ENCODE measurements at places on chromosomes 5 and 9.

DNA sequence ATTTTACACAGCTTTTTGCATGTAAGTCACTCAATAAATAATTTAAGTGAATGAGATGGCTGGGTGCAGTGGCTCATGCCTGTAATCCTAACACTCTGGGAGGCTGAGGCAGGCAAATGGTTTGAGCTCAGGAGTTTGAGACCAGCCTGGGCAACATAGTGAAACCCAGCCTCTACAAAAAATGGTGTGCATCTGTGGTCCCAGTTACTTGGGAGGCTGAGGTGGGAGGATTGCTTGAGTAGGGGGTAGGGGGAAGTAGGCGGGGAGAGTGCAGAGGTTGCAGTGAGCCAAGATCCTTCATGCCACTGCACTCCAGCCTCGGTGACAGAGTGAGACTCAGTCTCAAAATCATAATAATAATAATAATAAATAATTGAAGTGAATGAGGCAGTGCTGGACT is 10.2 kb downstream of the KLF9 start:
- no peak for DNase-seq

- no peak for DNase-seq
These were observed 10.3 kb downstream of the TOR1A start for GRCh38 chr9:129813661-129814060.

DNA sequence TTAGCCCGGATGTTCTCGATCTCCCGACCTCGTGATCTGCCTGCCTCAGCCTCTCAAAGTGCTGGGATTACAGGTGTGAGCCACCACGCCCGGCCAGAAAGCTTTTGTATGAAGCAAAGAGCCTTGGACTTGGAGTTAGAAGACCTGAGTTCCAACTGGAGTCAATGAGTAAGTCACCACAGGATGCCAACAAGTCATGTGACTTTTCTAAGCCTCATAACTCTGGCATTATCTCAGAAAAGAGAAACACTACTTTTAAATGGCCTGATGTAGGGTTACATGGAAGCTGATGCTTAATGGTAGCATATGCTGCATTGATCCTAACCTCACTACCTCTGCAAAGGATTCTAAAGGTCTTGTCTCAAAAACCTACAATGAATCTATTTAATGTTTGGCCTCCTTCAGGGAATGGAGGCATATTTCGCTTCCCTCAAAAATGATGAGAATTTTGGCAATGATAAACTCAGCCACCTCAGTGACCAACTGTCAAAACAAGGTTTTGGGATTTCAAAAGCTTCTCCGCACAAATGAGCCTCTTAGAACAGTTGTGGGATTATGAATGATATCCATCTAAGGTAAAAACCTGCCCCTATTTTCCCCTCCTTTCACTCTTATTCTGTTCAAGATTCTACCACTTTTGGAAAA is 236.8 kb downstream of the ACTL7B start:
- no peak for DNase-seq

DNA sequence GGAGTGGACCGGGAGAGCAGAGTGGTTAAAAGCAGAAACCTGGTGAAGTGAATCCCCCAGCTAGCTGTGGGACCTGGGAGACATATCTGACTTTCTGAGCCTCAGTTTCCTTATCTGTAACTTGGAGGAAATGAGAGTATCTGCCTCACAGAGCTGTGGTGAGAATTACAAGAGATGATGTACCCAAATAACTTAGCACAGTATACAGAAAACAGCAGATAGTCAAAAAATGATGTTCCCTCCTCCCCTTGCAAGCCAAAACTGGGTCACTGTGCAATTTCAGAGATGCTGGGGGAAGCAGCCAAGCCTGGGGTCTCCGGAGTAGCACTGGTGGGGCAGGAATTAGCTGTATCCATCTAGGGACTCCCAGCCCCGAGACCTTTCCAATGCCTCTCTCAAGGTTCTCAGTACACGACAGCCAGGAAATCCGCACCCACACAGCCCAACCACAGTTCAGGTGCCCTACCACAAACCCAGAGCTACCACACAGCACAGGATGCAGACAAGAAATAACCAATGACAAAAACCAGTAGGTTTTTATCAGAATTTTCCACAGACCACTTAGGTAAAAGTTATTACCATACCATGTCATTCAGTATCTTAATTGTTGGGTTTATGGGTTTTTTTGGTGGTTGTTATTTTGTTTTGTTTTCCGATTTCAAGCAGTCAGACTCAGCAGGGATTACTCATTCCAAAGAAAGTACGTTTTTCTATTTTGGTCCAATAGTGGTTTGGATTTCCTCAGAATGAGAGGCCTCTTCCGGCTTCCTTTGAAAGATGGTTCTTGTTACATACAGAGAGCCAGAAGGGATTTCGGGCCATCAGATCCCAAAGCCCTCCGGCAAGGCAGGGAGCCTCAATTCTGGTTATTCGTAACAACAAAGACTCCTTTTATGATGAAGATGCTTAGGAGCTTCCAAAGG is 4.9 kb upstream of the HRH2 start:
- peak; percentile 89 for DNase-seq

DNA sequence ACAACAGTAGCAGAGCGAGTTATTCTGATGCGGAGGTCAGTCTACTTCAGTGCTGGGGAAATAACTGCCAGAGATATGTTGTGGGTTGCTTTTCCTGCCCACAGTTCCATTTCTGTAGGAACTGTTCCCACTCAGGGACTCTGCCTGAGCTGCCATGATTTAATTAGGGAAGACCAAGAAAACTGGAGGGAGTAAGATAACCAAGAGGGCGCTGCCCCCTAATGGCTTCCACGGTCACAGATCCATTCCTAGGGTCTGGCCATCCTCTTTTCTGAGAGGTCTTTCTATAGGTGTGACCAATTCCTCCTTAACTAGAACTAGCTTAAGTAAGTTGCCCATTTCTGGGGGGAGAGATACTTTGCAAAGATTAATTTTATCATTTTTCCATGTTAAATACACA is 125.9 kb downstream of the APBA1 start:
- DNase-seq, result no peak

DNA sequence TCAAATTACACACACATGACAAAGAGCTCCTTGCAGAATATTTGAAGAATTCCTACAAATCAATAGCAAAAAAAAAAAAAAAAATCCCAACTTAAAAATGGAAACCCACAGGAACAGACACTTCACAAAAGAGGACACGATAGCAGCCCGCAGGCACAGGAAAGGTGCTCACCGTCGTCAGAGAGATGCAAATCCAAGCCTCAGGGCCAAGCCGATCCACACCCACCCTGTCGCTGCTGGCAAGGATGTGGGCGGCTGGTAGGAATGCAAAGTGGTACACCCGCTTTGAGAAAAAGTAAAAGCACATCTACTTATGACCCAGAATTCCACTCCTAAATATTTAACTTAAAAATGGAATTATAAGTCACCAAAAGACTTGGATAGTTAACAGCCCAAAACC is 10.8 kb downstream of the LCN9 start:
- DNase-seq, result no peak

- no peak for DNase-seq
These were observed 45.9 kb downstream of the LARP1 start for GRCh38 chr5:154801083-154801482.

DNA sequence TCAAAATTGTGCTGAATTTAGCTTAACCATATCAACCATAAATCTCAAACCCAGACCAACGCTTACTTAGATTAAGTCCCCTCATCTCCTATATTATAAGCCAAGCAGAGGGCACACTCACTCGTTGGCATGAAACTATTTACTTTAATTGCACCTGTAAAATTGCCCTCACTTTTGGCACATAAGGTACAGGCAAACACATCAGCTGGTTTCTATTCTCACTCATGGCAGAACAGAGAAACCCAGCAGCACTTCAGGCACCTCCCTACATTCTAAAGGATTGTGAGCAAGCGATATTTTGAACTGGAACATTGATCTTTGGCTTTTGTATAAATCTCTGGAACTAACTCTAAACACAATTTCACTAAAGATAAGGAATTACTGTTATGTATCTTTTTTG is 845.6 kb upstream of the CDH6 start:
- no peak for DNase-seq

DNA sequence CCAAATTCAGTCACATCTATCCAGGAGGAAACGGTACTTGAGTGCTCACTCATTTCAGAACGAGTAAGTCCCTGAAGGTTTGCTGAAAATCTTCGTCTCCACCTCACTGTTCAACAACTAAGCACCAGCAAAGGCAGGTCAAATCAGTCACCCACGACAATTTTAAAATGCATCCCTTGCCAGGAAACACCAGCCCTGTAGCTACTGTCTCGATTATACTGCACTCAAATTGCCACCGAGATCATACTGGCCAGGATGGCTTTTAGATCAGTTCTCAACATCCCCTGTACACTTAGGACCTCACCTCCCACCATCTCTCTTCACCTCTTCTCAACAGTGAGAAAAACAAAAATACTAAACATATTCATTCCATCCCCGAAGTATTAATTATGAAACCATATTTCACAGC is 298.6 kb downstream of the AGTPBP1 start:
- DNase-seq, result no peak

DNA sequence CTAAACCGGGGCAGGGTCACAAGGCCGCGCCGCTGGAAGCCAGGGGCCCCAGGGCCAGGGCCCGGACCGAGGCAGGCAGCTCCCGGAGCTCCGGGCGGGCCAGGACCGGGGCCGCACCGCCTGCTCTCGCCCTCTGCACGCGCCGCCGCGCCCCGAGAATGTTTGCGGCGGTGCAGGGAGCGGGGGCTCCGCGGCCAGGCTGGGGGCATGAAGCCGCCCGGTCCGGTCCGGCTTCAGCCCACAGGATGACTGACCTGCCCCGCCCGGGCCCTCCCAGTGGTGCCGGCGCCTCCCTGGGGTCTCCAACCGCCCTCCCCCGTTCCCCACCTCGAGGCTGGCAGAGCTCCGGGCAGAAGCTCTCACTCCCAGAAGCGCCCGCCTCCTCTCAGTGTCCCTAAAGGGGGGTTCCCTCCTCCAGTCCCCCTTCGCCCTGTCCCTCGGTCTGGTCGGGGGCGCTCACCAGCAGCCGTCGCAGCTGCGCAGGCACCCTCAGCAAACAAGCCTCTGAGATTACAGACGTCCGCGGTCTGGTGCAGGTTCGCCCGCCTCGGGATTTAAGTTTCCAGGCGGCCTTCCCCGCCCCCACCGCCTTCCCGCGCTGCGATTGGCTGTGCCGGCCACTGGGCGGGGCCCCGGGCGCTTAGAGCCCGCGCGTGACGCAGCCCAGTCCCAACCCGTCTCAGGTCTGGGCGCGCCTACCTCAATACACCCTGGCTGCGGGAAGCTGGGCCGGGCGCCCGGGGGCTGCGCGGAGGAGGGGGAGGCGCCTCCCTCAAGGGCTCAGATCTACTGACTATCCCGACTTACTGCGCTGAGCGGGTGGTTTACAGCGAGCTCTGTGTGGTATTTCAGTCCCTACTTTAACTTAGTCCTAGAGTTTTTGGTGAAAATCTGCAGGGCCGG is at the start of gene CTSV:
TSS of gene CTSV (minus strand) at position 532 of the 903 bp plus-strand sequence. CDS start 1,099 bp downstream, outside the sequence.
- peak; percentile 87 for DNase-seq

GRCh38 chr5:122959740-122960445 is 76.6 kb downstream of the PPIC start:
- DNase-seq, result no peak

DNA sequence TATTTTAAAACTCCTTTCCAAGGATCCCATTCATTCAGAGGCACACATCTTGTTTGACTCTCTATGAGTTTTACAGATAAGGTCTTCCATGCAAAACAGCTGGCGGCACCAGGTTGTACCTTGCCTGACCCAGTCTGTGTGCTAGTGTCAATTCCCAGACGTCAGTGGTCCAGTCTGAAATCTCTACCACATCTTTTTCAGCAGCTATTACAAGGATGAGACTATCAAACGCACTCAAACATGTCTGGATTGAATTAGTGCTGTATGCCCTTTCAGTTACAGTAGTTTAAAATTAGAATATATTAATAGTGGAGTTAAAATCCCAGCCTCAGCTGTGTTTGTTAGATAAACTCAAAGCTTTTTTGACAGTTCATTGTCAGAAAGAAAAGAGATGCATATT is 11.7 kb downstream of the CDC14B start:
- DNase-seq, result no peak

DNA sequence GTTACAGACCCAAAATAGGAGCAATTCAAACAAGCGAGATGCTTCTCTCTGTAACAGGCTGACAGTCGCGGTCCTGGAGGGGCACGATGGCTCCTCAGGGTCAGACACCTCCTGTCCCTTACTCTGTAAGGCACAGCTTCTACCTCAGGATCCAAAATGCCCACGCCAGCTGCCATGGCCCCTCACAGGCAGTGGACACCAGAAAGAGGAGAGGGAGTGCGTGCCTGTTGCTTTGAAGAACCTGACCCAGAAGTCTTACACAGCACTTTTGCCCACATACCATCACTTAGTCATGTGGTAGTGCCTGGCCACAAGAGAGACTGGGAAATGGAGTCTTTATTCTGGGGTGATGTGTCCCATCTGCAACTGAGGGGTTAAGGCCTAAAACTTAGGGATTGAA is 11.6 kb upstream of the ABL1 start:
- no peak for DNase-seq

GRCh38 chr9:136111910-136112309 is 6.8 kb downstream of the TMEM250 start:
- DNase-seq, result no peak

DNA sequence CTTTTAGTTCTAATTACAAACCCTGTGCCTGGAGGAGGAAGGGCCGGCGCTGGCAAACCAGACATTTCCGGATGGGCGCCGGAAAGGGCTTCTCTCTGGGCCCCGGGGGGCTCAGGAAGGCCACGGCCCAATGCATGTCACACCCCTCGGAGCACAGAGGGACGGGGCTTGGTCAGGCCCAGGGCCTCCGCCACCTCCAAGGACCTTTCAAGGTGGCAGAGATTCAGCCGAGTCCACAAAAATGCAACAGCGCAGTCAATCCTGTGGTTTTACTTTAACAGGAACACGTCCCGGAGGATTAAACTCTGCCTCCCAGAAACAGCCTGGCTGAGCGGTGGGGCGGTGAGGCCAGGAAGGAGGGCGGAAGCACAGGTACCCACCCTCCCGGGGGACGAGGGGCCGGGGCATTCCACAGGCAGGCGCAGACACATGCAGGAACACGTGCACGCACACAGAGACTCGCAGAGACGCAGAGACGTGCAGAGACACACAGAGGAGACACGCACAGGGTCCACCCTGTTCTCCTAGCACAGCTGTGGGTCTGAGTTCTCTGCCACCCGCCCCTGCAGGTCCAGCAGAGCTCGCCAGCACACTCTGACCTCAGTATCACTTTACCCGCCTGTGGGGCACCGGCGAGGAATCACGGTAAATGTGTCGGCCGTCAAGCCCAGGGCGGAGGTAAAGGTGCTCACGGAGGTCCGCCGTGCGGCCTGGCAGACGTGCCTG is 23.0 kb downstream of the SLC9A3 start:
- no peak for DNase-seq

DNA sequence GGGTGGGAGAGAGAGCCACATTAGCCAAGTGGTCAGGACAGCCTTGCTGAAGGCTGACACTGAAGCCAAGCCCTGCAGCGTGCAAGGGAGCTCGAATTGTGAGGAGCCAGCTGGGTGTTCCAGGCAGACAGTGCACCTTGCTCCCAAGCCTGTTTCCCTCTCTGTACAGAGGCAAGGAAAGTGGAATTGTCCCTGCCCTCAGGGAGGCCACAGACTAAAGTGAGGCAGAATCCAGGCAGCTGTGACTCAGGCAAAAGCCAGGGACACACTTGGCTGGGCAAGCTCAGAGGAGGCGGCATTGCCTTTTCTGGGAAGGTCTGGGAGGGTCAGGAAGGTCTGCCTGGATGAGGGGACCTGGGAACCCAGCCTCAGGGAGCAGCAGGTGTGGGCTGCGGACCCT is 50.2 kb upstream of the LMX1B start:
- no peak for DNase-seq

- DNase-seq, result peak; percentile 74
These were observed 1703.8 kb downstream of the MAT2B start for GRCh38 chr5:165209101-165209727.

Data from suppressor macrophage treated with lipopolysaccharide for 1 hour (primary cell).